Hepatocyte (in vitro differentiated cells): ENCODE measurements at places on chromosomes 4 and X.
A peak's percentile ranks its signal among the peaks of the same experiment; 100 is the strongest.

DNA sequence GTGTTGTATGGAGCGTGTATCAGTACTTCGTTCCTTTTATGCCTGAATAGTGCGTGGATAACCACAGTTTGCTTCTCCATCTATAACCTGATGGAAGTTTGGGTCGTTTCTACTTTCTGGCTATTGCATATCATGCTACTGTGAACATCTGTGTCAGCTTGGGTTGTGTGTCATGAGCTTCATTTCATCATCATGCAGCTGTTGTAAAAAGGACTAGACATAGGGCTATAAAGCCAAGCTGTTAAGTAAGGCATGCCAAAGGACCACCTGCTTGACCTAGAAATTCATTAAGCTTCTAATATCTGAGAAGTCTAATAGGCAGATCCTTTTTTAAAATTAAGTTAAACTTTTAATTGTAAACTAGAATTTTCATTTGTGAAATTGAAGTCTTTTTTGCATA is 18.4 kb downstream of the SMS start:
- no peak for DNase-seq

DNA sequence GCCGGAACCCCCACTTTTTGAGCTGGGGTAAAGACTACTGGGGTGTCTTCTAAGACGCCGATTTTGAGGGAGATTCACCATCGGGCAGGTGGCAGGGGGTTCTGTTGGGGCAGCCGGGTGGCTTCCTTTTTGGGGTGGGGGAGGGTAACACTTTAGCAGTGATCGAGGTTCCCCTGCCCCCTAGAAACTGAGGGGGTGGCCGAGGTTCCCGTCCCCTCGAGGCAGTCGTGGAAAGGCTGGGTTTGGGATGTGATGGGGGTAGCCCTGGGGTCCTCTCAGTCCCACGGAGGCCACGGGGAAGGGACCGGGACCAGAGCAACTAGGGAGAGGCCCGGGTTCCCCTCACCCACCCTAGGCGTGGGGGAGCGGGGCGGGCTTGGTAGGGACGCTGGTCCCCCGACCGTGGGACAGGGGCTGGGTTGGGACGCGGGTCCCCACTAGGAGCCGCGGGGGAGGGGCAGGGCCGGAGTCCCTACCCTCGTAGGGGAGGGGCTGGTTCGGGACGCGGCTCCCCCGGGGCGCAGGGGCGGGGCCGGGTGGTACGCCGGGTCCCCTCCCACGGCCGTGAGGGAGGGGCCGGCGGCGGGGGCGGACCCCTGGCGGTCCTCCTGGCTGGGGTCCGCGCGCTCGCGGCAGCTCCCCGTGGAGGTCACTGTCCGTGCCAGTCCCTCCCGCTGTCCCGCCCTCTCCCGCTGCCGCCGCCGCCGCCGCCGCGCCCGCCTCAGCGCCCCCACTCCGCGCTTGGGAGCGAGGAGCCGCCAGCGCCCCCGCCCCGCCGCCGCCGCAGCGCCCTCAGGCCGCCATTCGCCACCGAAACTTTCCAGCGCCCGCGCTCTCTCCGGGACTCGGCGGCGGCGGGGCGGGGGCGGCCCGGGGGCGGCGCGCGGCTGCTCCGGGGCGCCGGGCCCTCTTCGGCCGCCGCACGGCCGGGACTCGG is at the start of gene TBL1X:
TBL1X (plus strand) TSS at position 624 of the 937 bp plus-strand sequence. CDS start 188,529 bp downstream, outside the sequence.
- DNase-seq, result peak; percentile 77

DNA sequence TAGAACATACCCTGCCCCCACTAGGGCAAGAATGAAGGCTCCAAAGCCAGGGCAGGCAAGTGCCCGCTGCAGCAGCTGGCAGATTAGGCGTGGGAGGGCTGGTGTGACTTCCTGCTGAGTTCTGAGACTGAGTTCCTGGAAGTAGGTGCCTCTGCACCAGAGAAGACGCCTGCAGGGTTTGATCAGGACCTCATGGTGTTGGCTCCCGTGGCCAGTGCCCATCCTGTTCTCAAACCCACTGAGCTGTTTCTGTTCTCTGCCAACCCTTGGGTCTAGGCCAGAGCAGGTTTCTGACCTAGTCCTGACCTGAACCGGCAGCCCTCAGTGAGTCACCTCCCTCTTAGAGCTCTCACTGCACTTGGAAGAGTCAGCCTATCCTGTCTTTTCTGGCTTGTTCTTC is 220.7 kb downstream of the HS6ST2 start:
- no peak for DNase-seq

GRCh38 chrX:67784712-67785111 is 240.9 kb downstream of the AR start:
- no peak for DNase-seq

- DNase-seq, result no peak
These were observed 548.9 kb downstream of the ARAP2 start for GRCh38 chr4:35695421-35695820.

- no peak for DNase-seq
These were observed 271.9 kb upstream of the GRID2 start for GRCh38 chr4:92031825-92032224.

DNA sequence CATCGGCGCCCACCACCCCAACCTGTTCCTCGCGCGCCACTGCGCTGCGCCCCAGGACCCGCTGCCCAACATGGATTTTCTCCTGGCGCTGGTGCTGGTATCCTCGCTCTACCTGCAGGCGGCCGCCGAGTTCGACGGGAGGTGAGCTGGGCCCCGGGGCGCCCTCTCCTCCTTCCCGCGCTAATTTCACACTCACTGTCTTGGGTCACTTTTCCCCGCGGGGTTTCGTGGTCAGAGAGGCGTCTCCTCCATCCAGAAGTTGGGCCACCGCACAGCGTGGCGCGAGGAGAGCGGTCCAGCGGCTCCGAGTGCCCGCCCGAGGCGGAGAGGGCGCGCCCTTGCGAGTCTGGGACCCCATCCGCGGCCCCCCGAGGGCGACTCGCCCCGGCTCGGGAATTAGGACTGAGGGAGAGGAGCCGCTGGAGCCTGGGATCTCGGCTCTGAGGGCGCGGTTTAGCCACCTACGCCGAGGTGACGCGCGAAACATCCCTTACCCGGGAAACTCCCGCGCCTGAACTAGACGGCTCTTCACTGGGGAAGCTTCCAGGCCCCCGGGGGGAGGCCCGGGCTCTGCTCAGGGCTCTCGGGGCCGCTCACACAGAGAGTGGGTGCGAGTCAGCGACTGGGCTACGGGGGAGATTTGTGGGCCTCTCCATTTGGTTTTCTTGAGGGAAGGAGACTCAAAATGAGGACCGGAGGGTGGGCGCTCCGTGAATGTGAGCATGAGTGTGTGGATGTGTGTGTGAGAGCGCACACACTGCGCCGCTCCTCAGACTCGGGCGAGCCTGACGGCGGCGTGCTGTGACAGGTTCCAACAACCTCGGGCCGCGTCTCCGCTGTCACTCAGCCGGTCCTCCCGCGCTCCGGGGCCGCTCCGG is 551 bp downstream of the NPNT start:
- peak; percentile 68 for DNase-seq

DNA sequence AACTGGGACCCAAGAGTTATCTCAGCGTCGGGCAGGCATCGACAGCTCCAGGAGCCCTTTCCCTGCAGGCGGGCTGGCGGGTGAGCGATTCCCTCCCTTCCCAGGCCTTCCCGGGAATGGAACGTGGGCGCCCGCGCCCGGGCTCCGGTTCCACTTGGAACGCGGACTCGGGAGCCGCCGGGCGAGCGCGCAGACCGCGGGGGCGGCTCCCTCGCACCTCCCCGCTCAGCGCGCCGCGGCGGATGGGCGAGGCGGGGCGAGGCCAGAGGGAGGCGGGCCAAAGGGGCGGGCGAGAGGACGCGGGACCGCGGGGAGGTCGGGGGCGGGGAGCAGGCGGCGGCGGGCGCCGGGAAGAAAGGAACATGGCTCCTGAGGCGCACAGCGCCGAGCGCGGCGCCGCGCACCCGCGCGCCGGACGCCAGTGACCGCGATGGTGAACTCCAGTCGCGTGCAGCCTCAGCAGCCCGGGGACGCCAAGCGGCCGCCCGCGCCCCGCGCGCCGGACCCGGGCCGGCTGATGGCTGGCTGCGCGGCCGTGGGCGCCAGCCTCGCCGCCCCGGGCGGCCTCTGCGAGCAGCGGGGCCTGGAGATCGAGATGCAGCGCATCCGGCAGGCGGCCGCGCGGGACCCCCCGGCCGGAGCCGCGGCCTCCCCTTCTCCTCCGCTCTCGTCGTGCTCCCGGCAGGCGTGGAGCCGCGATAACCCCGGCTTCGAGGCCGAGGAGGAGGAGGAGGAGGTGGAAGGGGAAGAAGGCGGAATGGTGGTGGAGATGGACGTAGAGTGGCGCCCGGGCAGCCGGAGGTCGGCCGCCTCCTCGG is at the start of gene PKD2:
PKD2 (plus strand) TSS at position 332 of the 818 bp plus-strand sequence; CDS start at position 431, 99 bp downstream.
- peak; percentile 90 for DNase-seq

DNA sequence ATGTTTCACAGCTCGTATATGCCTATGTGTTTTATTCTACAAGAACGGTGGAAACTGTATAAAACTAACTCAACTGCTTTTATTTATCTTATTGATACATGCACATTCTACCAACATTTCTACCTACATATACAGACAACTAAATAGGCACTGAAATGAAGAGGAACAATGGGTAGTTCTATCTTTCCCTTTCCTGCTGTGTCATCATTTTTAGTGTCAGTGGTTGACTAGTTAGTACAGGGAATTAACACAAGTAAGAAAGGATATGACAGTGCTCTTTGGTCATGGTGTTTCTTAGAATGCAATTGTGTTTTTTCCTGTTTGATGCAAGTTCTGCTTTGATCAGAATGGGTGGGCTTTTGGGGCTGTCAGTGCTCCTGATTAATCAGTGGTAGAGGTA is 293.8 kb upstream of the CTSO start:
- no peak for DNase-seq

DNA sequence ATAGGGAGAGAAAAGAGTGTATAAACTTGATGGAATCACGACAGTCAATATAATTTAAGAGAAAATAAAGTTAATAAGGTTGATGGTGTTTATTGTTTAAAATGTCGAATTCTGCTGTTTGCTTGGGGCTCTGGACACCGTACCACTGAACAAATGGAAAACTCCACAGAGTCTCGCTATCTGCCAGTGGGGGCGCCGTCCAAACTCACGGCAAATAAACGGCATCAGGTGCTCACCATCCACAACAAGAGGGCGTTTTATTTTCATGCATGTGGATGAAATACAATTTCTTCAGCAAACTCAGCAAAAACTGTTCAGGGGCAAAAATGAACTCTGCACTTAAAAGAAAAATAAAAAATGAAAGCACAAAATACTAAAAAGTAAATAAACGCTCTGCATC is 46.6 kb upstream of the FAM47C start:
- DNase-seq, result no peak

- DNase-seq, result no peak
These were observed 163.3 kb downstream of the PTCHD1 start for GRCh38 chrX:23497919-23498318.

GRCh38 chr4:7073059-7073458 is 5.2 kb upstream of the GRPEL1 start:
- no peak for DNase-seq

GRCh38 chr4:83224502-83225197 is 59.9 kb downstream of the COQ2 start:
- no peak for DNase-seq

DNA sequence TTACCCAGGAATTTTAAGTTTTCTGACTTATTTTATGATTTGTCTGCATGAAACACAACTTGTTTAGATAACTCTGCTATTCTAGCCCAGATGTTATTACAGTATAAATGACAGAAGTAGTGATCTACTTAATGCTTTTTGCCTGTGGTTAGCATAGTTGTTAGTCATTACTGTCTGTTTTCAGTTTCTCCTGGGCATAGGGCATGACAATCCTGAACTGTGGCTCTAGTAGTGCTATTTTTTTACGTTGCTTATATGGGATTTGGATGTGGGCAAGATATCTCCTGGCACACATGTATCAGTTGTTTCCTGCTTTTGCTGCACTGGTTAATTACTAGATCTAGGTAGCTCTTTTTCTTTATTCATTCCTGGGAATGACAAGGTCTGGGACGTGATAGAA is 1005.8 kb downstream of the PCDH18 start:
- DNase-seq, result no peak

GRCh38 chr4:101464596-101464995 is 117.3 kb upstream of the PPP3CA start:
- no peak for DNase-seq

DNA sequence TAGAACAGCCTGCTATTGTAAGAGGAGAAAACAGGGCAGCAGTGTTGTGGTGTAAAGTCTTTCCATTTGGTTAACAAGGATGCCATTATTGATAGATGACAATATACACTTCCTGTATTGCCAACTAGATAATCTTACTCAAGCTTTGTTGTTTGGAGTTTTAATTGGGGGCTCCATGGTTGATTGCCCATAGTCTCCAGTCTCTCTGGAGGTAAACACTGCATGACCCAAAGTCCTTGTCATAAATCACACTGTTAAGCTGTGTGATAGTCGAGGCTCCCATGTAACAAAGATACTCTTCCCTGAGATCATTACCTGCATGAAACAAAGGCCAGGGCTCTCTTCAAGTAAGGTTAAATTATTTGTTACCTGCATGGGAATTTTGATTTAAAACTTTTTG is 394.6 kb downstream of the C4orf33 start:
- no peak for DNase-seq

DNA sequence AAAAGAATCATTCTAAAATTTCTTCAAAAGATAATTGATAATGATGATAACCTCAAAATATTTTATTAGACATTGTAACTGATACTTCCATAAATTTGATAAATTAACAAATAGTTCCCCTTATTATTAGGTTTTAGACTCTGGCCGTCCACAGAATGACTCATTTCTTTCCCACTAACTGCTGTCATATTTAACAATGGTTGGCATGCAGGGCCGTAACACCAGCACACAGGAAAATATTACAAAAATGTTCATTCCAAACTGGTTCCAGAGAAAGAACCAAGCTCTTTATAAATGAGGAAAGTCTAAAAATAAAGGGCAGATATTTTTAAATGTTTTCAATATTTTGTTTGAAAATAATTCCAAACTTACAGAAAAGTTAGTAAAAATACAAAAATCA is 28.2 kb downstream of the WDFY3 start:
- no peak for DNase-seq

DNA sequence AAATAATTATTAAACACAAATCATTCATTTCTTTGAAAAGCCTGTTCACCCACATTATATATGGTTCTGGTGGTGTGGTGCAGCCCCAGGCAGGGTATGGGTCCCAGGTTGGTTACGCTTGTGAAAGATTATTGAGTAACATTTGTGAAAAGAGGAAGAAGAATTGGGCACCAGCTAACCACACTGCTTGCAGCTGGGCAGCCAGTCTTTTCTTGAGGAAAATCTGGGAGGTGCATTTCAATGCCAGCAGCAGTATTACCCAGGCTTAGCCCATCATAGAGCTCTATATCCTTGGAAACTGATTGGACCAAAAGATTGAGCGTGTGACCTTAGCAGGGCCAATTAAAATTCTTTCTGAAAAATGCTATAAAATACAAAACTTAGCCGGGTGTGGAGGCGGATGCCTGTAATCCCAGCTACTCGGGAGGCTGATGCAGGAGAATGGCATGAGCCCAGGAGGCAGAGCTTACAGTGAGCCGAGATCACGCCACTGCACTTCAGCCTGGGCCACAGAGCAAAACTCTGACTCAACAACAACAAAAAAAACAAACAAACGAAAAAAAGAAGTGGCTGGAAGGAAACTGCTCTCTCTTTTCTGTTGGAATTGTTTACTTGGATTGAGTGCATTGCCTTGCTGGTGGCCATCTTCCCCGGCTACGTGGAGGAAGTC is 9.7 kb upstream of the PLAC8 start:
- DNase-seq, result no peak

- DNase-seq, result no peak
These were observed 84.6 kb upstream of the RPL34 start for GRCh38 chr4:108535757-108536156.
